ENCODE measurements at places on chromosomes 3 and 15.

- DNase-seq = no peak
These were observed 32.4 kb upstream of the SLC6A6 start for GRCh38 chr3:14369675-14370669.

GRCh38 chr3:134879990-134880389, 84.9 kb downstream of the EPHB1 start:
- no peak for DNase-seq

DNA sequence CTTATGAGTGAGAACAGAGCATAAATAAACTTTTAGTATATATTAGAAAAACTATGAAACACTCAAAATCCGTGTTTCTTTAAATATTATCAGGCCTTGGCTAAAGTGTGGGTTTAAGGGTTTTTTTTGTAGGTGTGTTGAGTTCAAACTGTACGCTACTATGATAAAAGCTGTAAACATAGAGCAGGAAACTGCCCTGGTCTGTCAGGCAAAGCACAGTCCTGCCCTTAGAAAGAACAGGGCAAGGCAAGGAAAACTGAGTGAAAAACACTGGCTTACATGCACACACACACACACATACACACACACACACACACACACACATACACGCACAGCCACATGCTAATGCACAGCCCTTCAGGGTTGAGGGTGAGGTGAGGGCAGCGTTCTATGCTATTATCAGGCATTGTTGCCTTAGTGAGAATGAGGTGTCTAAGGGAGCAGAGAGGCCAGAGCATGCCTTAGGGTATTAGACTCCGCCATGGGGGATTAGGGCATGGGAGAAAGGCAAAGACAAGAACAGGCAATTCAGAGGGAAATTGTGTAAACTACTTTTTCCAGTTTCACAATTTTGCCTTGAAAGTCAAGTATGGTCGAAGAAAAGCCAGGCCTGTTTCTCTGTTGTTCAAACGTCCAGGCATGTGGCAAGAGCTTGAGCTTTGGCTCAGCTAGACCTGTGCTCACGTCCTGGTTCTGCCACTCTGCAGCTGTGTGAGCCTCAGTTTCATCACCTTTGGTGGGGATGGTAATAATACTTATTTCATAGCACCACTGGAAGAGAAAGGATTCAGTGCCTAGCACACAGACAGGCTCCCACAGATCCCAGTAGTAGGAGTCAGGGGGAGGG, 36.3 kb upstream of the TPM1 start:
- no peak for DNase-seq

GRCh38 chr15:35852818-35853624, 307.1 kb upstream of the DPH6 start:
- DNase-seq = no peak

DNA sequence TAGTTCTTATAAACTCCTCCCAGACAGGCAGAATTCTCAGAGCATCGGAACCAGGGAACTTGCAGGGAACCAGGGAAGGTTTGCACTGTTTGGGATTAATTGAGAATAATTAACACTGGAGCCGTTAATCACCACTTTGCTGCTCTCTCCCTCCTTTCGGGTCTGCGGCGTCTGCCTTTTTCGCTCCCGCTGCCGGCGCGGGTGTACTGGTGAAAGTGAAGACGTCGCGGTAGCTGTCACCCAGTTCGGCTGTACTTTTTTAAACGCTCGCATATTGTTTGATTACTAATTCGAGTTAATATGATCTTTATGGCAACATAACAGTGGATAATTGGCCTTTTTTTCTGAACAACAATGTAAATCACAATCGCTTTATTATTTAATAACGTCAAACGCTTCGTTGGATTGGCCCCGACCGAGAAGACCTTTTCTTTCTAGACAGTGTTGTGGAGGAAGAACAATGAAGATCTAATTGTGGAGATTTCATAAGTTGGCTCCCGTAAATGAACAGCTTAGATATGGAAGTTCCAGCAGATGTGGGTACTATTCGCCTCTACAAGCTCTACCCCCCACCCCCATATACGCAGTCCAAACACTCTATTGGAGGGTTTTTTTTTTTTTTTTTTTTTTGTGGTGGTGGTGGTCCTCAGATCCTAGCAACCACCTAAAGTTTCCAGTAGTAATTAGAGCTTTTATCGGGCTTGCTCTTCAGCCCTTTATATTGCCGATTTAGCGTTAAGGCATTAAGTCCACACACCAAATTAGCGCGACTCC, 12.7 kb downstream of the SOX2 start:
- no peak for DNase-seq

GRCh38 chr15:62287066-62287857, 122.2 kb upstream of the C2CD4B start:
- no peak for DNase-seq

- DNase-seq = no peak
These were observed 502.9 kb downstream of the SHQ1 start for GRCh38 chr3:72345237-72345878.

DNA sequence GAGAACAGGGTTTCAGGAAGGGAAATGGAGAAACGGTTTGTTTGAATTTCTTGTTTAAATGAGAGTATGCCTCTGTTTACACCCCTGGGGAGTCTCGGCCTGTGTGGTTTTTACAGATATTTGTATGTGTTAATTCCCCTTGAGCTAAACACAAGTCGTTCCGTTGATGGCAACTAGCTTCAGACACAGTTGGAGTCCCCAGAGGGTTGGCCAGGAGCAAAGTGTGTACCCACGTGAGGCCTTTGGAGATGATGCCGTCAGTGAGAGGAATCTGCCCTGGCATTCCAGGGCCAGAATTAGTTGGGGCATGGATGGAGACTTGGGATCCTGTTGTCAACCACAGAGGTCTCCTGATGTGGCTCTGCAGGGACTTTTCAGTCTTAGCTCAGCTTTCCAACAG, 44.0 kb downstream of the CEMIP start:
- no peak for DNase-seq

- peak; percentile 20 for DNase-seq
These were observed 51.5 kb upstream of the GSK3B start for GRCh38 chr3:120145542-120146285.

DNA sequence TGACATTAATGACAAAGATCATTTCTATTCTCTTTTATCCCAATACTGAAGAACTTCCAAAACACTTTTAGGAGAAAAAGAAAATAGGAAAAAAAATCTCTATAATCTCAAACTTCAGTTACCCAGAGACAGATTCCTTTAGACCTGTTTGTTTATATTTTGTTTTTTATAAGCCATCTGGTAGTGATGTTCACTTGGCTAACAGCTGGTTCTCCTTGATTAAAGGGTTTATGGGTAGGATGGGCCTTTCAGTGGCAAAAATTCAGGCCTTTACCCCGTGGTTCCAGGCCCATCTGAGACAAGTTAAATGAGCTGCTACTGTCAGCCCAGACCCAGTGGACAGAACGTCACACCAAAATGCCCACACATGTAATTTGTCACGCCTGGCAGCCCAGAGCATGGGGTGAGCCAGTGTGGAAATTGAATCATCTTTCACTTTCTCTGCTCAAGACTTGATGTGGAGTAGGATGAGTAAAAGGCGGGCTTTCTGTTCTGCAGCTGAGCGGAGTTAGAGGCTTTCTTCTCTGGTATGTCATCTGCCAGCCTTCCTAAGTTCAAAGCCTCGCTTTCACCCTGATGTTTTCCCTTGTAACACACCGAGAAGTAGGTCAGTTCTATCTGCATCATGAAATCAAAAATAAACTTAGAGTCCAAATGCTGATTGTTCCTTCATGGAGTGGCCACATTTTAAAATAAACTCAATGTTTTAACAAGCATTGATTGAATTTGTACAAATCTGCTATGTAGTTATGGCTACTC, 62.5 kb upstream of the SKOR1 start:
- DNase-seq = peak; percentile 80

DNA sequence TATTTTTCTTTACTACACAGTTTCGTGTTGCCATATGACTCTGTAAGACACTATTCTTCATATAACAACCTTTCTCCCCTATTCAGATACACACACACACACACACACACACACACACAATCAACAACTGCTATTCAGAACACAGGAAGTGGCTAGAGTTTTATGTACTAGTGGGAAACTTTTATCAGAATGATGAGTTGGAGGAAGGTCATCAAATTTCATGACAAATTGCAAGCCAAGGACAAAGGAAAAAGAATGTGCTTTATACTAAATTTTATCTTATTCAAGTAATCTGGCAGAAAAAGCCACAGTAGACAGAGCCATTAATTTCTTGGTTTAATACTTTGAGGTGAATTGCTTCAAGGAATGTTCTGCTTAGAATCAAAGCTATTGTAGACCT, 899.8 kb downstream of the ROBO2 start:
- no peak for DNase-seq
